Muscle of arm (tissue), 14 donors: ENCODE measurements at places on chromosomes 13 and 19. TPM values are rescaled to one million over a fixed set of nuclear protein-coding genes. Genes with fewer than 3 reads are reported as not detected.

GRCh38 chr19:3573858-3574637, 1.3 kb downstream of the HMG20B start:
- DNase-seq = peak; percentile 62

DNA sequence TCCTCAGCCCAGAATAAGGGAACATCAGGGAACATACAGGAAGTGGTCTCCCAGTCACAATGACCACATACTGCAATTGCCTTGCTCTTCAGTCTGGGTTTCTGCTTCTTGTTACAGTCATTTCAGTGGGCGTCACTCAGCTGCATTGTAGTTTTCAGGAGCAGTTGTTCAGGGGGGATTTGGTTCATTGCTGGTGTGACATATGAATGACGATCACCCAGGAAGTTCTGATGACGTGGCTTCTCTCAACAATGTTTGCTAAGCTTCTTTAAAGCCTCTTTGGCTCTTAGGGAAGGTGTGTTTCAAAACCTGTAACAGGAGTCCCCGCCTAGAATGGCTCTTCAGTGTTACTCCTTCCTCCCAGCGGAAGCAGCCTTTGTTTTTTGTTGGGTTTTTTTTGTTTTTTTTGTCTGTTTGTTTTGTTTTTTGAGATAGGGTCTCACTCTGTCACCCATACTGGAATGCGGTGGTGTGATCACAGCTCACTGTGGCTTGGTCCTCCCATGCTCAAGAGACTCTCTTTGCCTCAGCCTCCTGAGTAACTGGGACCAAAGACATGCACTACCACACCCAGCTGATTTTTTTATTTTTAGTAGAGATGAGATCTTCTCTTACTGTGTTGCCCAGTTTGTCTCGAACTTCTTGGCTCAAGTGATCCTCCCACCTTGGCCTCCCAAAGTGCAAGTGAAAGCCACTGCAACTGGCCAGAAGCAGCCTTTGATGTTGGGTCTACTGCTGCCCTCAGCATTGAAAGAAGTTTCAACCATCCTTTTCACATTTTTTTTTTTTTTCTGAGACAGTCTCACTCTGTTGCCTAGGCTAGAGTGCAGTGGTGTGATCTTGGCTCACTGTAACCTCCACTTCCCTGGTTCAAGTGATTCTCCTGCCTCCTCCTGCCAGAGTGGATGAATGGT, 1.4 kb upstream of the SCEL start:
- no peak for DNase-seq

- no peak for DNase-seq
Observed at GRCh38 chr19:45954156-45954555, 19.5 kb downstream of the NOVA2 start.

- no peak for DNase-seq
Observed at GRCh38 chr19:41533671-41534215, 42.2 kb upstream of the CEACAM21 start.

NDUFA7 gene
- polyA plus RNA-seq = 46.9 TPM

B3GNT8 gene
- 7.7 TPM for polyA plus RNA-seq

ZNF471 gene
- polyA plus RNA-seq = 11.7 TPM

- no peak for DNase-seq
Observed at GRCh38 chr13:79528759-79529191, 47.8 kb downstream of the NDFIP2 start.

GRCh38 chr19:55437410-55437809, 5.7 kb downstream of the SHISA7 start:
- peak; percentile 65 for DNase-seq

ZNF667 gene
- polyA plus RNA-seq = 9.0 TPM

DNA sequence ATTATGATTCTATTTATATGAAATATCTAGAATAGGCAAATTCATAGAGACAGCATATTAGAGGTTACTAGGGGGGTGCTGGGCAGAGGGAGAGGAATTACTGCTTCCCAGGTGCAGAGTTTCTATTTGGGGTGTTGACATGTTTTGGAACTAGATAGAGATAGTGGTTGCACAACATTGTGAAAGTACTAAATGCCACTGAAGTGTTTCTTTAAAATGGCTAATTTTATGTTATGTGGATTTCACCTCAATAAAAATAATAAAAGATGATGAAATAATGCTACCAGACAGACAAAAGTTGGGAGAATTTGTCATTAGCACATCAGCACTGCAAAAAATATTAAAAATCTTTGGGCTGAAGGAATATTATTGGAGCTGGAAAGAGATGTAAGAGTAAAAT, 63.4 kb downstream of the SLC6A16 start:
- no peak for DNase-seq

DNA sequence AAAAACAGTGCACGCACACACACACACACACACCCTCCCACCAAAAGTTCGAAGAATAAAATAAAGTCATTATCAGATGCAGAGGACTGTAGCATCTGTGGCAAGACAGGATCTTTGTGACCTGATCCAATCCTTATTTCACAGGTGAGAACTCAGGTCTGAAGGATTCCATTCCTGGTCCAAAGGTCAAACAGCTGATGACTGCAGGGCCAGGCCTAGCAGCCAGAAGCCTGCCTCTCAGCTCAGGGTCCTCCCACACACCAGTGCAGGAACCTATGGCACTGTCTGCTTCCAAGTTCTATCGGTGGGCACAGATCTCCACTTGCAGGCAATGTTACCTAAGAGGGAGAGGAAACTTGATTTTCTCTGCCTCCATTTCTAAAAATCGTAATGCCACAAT, 57.5 kb downstream of the SERP2 start:
- DNase-seq = no peak

DNA sequence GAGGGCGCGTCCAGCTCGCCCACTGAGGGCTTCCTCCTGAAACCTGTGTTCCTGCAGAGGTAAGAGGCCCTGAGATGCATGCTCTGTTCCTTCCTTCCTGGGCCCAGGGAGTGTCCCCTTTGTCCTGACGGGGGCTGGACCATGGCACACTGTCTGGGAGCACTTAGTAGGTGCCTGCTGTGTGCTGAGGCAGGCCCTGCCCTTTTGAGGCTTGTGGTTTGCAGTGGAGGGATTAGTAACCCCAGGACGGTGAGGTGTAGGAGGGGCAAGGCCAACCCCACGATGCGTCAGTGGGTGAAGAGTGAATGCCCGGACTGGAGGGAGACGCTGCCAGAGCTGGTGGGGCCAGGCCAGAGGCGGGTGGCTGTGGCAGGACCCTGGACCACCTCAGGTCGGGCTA, 11.2 kb upstream of the F2RL3 start:
- DNase-seq = no peak

DNA sequence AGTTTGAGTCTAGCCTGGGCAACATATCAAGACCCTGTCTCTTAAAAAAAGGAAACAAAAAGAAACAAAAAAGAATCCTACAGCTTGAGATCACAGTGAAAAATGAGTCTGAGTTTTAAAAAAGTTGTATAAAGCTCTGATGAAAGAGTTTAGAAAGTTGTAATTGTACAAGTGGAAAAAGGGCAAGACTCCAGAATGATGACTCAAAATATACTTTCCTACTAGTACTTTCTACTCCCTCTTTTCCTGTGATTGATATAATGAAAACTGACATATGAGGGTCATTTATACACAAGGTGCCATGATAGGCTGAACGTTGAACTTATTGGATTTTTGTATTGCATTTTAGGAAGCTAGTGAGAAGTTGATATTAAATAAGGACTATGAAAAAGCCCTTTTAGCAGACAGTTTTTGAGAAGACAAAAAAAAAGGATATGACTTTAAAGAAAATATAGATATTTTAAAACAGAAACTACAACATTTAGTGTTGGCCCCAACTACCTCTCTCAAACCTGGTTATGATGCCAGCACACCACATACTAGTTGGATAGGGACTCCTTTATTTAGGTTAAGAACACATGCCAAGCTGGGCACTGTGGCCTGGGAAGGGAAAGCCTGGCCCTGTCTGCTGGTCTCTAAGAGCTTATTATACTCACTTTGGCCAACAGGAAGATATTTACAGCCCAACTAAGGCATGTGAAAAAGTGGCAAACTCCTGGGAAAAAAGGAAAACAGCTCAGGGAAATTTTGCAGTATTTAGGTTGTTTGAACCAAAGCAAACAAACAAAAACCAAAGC, 116.6 kb downstream of the KL start:
- DNase-seq = peak; percentile 54

DNA sequence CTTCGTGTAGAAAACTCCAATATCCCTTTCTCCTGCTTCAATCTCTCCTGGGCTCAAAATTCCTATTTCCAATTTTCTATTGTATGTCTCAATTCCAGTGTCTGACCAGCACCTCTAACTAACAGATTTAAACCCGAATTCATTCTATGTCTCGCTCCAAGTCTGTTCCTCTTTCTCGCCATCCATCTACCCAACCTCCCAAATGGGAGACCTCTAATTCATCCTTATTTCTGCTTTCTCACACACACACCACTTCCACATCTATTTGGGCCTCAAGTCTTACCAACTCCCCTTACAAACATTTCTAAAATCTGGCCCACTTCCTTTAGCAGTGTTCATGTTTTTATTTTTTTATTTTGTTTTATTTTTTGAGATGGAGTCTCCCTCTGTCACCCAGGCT, 53.3 kb downstream of the MBD3L2B start:
- DNase-seq = no peak

- DNase-seq = peak; percentile 43
Observed at GRCh38 chr13:31242916-31243315, 43.1 kb downstream of the B3GLCT start.

DNA sequence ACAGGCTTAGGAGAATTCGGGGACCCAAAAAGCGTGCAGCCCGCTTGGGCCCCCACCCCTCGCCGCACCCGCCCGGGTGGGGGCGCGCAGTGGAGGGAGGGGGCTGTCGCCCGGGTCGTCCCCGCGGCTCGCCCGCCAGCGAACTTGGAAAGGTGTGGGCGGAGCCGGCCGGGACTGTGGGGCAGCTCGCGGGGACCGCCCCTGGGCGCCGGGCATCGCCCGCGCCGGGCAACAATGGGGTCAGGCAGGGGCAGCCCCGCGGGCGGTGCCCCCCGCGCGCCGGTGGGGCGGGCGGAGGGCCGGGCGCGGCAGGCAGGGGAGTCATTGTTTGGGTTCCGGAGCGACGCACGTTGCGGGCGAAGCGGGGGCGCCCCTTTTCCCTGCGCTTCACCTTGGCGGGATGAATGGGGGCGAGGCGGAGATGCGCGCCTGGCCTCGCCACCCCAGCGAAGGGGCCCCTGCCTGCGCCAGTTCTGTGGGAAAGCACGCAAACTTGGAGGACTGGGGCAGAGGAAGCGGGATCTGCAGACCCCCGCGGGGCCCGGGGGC, 647 bp upstream of the KLF12 start:
- DNase-seq = no peak

PRSS57 gene
- polyA plus RNA-seq = 0.24 TPM

GRCh38 chr19:30679789-30680188, 307.6 kb downstream of the ZNF536 start:
- no peak for DNase-seq

DNA sequence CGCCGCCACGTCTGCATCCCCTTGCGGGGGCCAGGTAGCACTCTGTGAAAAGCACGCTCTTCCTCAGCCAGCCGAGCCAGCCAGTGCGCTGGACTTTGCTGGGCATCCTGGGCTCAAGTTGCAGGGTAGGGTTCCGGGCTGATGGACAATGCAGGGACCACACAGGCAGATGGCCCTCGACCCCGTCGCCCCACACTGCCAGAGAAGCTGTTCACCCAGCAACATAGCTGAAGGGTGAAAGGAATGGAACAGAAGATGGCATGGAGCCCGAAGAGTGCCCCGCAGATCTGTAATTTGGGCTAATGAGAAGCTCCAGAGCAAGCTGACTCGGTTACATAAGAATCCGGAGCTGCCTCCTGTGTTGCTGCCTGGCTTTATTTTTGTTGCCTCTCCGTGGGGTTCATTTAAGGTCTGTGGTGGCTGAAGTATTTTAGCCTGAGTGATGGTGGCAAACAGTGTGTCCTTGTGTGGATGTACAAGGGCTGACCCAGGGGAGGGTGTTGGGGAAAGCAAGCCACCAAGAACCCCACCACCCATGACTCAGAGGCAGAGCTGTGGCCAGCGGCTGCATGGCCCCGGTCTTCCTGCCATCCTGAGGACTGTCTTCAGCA, 105.8 kb downstream of the SOX1 start:
- no peak for DNase-seq

DNA sequence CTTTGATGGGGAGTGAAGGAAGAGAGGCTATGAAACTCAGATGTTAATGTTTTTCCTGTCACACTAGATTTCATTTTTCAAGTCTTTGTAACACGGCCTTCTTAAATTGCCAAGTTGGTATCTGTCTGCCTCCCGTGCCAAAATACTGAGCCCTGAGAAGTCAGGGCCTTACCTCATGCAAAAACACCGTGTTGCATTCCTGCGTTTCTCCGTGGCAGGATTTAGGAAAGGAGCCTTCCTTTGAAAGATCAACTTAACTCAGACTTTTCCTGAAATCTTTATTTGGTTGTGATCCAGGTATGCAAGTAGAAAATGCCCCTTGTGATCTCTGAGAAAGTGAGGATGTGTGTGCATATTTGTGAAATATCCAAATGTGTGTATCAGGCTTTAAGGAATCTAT, 1291.0 kb upstream of the SLC10A2 start:
- DNase-seq = no peak

DNA sequence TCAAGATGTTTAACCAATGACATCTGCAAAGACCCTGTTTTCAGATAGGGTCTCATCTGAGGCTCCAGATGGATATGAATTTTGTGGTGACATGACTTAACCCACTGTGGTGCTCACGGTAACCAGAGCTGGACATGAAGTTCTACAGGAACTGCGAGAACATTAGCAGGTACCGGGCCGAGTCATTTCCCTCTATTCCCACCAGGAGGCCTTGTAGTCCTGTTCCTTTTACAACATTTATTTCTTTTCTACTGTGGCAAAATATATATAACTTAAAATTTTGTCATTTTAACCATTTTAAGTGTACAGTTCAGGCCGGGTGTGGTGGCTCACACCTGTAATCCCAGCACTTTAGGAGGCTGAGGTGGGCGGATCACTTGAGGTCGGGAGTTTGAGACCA, 7.6 kb upstream of the TSPAN16 start:
- DNase-seq = no peak

MRPL4 gene
- polyA plus RNA-seq = 22.2 TPM

RAB3D gene
- polyA plus RNA-seq = 5.7 TPM

DNA sequence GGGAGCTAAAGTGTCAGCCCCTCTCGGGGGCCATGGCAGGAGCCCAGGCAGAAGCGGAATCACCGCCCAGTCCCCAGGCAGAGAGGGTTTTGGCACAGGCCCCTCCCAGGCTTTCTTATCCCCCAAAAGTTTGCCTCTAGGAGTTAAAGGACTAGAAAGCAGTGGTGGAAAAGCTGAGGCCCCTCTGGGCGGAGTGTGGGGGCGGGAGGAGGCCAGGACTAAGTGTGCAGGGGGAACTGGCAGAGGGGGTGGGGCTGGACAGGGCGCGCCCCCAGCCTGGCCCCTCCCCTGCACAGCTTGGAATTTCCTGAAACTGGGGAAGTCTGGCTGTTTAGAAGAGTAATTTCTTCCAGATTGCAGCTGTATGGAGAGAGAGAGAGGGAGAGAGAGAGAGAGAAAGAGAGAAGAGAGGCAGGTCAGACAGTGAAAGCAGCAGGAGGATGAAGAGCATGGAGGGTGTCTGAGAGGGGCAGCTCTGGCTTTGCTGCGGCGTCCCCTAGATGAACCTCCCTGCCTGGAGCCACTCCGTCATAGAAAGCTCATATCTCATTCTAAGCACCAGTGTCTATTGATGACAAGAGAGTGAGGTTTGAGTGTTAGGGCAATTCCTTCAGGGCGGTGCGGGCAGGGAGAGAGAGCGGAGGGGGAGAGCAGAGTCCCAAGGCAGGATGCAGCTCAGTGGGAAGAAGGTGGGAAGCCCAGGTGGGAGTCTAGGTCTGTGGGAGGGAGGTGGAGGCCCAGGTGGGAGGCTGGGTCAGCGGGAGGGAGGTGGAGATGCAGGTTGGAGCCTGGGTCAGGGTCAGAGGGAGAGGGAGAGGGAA, at the start of gene CDC42EP5:
Gene CDC42EP5 (minus strand): TSS at position 226 of the 821 bp plus-strand sequence. CDS start 7,749 bp downstream, outside the sequence.
- DNase-seq = peak; percentile 94
